ENCODE measurements at places on chromosomes 5 and 9.

DNA sequence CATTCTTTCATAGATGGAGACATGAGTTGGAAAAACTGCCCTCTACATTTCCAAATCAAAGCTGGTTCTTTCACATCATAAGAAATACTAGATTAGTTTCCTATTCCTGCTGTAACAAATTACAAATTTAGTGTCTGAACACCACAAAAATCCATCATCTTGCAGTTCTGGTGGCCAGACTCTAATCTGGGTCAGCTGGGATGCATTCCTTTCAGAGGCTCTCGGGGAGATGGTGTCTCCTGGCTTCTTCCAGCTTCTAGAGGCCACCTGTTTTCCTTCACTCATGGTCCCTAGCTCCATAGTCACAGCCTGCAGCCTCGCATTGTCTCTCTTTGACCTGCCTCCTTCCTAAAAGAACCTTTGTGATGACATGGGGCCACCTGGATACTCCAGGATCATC lies 65.2 kb downstream of the RETREG1 start:
- no peak for DNase-seq

DNA sequence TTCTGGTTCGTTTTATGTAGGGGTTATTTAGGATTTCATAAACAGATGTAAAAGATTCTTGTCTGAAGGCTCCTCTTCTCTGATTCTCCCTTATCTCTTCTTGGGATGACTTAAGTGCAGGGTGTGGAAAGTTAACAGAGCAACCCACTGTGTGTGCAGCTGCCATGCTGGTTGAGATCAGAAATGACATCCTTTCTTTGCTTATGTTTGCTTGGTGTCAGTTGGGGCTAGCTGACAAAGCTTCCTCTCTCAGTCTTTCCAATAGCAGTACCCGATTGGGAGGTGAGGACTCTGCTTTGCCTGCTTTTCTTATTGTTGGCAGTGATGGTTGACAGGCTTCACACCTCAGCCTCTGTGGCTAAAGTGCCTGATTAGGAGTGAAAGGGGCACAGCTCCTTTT lies 26.5 kb downstream of the OGN start:
- DNase-seq = peak; percentile 21

DNA sequence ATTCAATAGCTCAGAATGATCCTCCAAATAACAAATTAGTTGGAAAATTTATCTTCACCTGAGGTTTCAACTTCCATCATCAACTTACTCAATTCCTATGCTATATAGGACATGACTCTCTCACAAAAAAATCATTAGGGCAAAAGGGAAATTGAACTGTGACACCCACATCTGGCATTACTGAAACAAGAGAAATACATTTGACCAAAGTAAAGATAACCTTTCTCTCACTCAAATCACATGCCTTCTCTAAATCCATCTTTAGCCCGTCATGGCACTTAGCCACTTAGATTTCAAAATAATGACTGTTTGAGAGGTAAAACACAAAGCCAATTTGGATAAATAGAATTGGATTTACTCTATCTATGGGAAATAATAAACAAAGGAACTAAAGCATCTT lies 126.4 kb downstream of the ADAMTS6 start:
- no peak for DNase-seq

DNA sequence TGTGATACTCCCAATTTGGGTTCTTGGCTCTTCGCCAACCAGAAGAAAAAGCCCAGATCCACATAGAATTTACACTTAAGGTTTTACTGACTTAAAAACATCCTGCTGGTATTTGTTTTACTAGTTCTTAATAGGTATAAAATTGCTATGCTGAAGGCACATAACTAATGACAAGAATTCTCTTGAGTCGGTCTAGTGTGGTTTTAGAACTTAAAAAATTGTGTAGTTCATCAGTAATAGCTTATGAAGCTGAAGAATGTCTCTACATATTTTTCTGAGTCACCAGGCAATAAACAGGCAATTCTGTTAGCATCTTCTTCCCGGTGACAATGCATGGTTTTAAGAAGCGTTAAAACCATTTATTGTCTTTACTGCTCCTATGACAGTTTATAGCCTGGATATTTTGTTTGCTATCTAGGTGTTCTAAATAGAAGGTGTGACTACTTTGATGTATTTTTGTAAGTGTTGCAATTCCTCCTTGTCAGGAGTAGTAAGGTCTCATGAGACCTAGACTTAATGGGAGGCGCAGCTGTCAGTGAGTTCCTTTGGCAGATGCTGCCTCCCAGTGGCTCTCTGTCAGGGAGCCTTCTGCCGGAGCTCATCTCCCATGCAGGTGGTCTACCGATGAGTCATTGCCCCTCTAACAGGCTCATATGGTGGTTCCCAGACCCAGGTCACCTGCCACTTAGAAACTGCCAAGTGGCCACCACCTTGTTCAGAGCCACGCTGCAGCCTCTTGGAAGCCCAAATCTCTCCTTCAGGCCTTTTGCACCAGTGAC lies 173.8 kb downstream of the MAST4 start:
- DNase-seq = peak; percentile 26

Measured in DMS53 (cell line).